Activated CD4-positive, alpha-beta T cell treated with anti-CD3 and anti-CD28 coated beads for 48 hours (primary cell): ENCODE measurements at places on chromosomes 3 and 15.

- no peak for DNase-seq
Measured at GRCh38 chr15:53037904-53038654, 247.9 kb upstream of the ONECUT1 start.

DNA sequence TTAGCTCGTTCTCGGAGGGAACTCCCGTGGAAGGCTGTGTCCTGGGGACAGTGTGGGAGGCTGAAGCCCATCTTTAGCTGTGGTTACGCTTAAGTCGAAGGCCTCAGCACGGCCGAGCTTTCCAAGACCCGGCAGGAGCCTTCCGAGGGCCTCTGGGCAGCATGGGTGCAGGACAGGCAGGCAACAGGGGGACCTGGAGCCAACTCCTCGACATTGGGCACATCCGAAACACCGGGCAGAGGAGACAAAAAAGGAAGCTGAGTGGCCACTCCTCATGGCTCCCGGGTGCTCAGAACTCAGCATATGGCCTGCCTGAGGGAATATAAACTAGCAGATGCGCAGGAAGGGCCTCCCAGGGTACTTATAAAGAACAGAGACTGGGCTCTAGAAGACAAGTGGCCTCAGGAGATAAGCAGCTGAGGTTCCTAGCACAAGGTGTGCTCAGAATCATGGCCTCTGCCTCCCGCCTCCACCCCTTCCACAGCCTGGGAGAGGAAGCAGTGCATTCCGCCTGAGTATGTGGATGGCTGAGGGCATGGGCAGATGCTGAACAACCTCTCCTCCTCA is 34.1 kb downstream of the ABTB1 start:
- DNase-seq = no peak

DNA sequence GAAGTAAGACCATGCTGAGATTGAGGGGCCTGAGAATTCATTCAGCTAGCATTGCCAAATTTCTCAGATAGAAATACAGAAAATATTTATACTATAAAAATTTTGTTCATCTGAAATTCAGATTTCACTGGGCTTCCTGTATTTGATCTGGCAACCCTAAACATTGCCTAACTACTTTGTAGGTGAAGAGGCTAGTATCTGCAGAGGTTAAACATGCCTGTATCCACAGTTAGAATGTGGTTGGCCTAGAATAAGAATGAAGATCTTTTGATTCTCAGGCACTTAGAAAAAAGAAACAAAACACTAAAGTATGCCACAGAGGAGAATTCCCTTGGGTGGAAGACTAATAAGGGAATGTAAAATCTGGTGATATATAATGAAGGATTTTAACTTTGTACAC is 189.0 kb downstream of the DIPK2A start:
- no peak for DNase-seq

DNA sequence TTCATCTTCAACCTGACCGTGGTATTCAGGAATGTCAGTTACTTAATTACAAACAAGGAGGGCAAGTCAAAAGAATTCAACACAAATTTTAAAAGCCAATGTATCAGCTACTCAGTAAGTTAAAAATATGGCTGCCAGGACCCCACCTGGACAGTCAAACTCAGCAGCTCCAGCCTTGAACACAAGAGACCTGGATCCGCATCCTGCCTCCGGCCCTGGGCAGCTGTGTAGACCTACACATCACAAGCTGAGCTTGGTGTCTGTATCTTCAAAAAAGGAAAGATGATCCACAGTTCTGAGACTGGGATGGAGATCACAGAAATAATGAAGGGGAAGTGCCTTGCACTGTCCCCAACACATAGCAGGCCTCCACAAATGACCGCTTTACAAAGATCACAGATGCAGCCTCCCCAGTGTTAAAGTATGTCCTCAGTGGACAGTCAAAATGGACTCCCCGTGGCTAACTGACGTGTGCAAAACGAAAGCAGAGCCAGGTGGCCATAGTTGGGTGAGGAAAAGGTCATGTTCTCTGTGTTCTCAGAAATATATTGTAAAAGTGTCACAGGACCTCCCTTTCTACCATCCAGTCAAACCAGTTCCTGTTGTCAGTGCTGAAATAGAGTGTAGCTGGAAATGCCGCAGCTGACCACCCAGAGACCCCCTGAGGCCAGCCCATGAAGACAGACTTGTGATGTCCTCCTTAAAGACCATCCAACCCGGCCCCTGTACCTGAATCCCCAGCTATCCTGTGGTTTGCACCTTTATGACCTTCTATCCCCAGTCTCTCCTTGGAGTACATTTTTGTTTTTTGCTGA is 168.5 kb upstream of the NSMCE3 start:
- DNase-seq = no peak

DNA sequence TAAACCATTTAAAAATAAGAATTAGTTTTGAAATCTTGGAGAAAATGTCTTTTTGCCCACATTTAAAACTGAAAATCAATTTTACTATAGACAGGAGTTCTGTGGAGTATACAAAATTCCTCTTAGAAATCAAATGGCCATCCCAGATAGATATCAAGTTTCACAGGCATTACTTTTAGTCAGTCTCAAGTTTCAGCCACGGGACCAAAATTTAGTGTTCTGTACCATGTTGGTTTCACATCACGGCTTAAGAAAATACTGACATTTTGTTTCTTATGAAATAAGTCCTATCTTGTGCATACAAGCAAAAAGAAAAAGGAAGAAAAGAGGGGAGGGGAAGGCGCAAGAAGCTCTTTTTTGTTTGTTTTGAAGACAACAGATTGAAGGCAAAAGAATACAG is 45.7 kb downstream of the EIF2AK4 start:
- no peak for DNase-seq

- no peak for DNase-seq
Measured at GRCh38 chr3:153254361-153254760, 92.3 kb downstream of the RAP2B start.

DNA sequence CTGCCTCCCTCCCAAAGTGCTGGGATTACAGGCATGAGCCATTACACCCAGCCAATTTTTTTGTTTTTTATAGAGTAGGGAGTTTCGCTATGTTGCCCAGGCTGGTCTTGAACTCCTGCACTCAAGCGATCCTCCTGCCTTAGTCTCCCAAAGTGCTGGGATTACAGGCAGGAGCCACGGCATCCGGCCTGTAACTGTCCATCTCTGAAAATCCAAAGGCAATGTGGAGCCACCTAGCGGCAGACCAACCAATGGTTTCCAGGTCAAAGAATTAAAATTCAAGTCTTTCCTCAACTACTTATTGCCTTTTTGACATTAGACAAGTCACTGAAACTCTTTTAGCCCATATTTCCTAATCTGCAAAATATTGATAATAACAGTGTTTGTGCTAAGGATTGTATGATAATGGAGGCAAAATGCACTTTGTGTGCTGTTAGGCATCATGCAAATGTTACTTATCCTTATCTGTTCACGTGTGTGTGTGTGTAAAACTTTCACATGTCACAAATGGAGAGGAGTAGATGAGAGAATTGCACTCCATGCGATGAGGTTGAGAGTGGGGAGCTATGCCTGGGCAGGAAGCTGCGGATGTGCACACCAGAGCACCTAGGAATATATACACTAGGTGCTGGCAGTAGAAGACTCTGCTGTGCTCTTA is 48.7 kb downstream of the COL8A1 start:
- DNase-seq = peak; percentile 66

DNA sequence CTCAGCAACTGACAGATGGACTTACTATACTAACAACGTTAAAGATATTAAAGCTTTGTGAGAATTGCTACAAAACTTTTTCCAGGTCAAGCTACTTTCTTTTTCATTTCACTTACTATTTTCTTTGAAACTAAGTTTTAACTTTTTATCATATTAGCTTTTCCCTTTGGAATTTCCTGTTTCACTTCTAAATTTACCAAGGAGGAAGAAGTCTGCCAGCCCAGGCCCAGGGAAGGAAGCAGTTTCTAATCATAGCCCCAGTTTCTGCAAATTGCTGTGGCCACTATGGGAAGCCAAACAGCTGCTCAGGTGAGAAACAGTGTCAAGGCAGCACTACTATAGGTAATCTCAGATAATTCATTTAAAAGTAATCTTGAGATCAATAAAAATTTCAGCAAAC is 18.4 kb downstream of the CYFIP1 start:
- no peak for DNase-seq

GRCh38 chr3:179666436-179667035 is 13.7 kb downstream of the USP13 start:
- DNase-seq = no peak

GRCh38 chr3:192408647-192409200 is 318.6 kb downstream of the FGF12 start:
- no peak for DNase-seq

DNA sequence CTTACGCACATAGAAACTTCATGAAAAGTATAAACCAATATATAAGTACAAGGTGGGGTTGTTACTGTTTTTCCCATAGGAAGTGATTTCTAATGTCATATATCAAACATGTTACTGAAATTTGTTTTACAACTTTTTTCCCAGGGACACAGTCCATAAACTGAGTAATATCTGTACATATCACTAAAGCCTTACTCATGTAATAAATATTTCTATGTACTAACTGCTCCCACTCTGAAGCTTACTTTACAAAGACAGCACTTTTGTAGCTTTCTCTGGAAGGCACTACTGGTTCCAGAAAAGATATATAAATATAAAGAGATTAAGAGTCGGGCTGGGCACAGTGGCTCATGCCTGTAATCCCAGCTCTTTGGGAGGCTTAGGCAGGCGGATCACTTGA is 91.7 kb downstream of the MYO5A start:
- DNase-seq = no peak

DNA sequence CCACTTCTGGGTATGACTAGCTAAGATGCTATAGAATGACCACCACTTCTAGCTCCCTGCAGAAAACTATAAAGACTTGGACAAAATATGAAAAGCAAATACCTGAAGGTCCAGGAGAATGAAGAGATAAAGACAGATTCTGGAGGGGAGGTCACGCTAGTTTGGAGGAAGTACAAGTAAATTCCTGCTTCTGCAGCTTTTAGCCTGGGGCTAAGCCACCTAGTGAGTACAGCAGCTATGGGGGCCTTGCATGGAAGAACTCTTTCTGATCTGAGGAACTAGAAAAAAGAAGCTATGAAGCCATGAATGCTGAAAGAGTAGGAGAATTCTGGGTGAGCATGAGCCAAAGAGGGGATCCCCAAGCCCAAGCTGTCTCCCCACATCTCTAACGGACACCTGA is 29.8 kb downstream of the NRG4 start:
- no peak for DNase-seq

DNA sequence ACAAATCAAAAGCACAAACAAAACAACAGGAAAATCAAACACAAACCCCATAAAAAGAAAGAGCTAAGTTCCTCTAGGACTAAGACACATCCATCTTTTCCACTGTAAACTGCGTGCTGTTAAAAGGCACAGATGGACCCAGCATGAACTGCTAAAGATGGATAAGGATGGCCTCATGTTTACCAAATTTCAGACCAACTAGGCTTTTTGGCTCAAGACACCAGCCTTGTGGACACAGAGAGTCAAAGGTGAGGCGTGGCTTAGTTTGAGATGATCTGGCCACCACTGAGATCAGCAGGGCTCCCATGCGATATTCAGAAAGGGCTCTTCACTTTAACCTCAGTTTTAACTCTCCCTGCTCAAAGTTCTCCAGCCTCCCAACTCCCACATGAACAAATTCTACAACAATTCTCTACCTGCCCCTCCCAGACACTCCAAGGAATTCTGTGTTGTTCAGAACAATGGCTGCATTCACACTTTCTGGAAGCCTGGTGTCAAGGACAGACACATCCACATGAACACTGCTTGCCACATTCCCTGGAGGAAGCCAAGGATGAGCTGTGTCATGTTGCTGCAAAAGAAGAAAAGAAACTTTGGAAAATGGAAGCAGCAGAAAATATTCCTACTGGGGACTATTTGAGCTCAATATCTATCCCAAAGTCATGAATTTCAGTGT is 198.4 kb upstream of the LRRN1 start:
- no peak for DNase-seq

- DNase-seq = no peak
Measured at GRCh38 chr3:114274929-114275328, 18.9 kb upstream of the TIGIT start.

DNA sequence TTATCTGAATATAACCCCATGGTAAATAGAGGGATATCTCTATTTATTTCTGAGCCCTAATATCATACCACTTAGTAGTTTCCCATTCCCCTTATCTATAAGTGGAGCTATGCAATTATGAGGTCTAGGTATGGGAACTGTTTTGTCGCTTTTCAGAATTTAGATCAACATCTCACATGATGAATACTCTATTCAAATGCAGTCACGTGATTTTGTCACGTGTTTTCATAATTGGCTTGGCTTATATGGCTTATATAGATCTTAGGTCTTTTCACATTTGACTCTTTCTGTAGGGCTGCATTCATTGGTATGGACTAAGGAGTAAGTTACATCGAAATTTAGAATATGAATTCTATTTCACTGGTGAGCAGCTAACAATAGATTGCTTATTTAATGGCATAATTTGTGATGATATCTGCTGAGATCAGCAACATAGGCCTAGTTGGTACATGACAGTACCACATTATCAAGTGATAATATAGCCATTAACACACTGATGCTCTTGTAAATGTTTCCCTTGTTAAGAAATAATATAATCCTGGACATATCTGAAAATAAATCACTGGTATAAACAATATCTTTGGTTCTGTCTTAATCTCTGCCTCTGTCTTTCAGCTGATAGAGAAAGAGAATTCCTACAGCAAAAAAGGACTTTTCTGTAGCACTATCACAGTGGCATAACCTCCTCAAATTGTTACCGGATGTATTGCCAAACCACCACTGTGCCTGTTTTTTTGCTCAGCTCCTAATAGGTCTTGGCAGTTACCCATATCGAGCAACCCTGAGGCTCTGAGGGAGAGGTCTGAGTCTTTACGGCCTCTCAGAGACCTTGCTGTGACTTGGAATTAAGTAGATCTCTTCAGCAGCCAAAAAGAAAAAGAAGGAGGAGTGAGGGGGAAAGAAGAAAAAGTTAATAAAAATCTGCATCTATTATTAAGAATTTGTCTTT is 357.1 kb downstream of the ZPLD1 start:
- DNase-seq = no peak

DNA sequence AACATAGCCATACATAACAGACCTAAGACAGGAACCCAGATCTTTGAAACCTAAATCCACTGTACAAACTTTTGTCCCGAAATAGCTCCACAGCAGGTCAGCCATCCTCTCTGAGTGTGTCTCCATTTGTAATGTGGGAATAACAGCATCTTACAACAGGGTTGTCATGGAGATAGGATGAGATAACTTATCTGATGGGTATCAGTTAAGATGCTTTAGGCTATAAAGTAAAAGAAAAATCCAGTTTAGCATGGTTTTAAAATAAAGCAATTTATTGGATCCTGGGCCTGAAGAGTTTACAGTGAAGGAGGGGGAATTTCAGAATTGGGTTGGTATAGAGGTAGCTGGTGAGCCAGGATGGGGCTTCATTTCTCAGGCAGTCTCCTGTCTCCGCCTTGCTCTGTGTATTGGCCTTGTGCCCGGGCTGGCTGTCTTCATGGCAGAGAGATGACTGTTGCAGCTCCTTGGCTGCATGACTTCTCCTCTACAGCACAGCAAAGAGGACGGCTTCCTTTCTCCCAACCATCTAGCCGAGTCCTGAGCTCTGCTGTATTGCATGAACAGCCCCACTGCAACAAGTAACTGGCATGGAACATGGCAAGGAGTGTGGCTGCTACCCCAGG is 131.9 kb upstream of the PROK2 start:
- no peak for DNase-seq
